ENCODE measurements at places on chromosomes 12 and 14.

DNA sequence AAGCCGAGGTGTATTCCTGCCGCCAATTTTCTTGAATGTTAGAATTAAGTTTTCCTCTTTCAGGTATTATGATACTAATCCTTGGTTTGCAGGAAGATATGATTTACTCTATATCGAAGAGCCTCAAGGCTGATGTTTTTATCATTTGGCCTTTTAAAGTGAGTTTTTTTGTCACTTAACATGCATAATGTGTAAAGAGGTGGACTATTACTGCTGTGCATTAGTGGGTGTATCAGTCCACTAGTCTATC is 11.1 kb upstream of the TMPO start:
- DNase-seq: no peak

DNA sequence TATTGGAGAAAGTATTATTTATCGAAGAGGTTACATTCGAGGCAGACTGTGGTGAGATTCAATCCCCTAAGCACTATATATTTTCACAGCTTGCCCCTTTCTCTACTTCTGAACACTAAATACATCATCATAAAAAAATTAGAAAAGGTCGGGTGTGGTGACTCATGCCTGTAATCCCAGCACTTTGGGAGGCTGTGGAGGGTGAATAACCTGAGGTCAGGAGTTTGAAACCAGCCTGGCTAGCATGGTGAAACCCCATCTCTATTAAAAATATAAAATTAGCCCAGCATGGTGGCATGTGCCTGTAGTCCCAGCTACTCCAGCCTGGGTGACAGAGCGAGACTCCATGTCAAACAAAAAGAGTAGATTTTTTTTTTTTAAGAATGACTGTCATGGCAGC is 70.6 kb upstream of the MYF6 start:
- DNase-seq: no peak

DNA sequence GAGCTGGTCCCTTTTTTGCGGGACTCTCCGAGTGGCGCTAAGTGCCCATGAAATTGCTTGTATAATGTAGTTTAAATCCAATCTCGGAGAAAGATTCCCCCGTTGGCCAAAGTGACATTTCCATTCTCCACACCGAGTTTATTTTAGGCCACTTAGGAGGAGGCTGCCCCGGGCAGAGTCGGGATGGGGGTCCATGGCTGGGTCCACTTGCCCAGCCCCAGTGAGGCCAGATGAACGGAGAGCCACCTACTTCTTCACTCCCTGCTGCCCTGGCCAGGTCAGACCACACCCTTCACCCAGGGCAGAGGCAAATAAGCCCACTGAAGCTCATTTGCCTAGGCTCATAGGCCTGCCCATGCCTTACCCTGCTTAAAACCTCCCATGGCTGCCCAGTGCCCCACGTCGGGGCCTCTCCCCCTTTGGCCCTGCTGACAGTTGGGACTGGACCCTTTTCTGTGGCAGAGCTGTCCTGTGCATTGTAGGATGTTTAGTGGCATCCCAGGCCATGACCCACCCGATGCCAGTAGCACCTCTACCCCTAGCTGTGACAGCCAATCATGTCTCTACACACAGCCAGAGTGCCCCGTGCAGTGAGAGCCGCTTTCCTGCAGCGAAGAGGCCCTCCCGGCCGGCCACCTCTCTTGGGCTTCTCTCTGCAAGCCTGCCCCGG is 51.3 kb downstream of the FAM222A start:
- no peak for DNase-seq

- DNase-seq: no peak
Observed at GRCh38 chr14:77305696-77306095, 15.0 kb downstream of the POMT2 start.

- no peak for DNase-seq
Observed at GRCh38 chr12:21429994-21430393, 7.5 kb upstream of the PYROXD1 start.

- no peak for DNase-seq
Observed at GRCh38 chr12:131606218-131606901, 104.5 kb upstream of the SFSWAP start.

DNA sequence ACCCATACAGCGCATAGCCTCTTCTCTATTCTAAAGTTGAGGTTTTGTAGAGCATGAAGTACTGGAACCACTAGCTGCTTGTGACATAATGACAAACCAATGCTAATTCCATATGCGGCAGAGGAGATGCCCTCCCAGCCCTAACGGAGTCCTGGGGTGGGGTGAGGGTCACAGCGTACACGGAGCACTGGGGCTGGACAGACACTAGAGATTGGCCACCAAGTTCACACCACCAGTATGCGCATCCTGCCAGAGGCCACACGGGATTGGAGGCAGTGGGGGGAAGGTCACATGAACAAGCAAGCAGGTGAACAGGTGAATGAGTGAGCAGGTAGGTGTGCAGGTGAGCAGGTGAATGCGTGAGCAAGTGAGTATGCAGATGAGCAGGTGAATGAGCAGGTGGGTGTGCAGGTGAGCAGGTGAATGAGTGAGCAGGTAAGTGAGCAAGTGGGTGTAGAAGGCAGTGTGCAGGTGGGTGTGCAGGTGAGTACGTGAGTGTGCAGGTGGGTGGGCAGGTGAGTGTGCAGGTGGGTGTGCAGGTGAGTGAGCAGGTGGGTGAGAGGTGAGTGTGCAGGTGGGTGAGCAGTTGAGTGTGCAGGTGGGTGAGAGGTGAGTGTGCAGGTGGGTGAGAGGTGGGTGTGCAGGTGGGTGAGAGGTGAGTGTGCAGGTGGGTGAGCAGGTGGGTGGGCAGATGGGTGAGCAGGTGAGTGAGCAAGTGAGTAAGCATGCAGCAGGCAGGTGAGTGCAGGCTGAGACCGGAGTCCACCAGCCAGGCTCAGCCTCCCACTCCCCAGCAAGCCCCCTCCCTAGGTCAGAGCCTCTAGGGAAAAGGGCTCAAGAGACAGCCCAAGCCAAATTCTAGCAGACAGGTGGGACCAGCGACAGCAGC is 52.7 kb downstream of the CCDC85C start:
- DNase-seq: no peak

DNA sequence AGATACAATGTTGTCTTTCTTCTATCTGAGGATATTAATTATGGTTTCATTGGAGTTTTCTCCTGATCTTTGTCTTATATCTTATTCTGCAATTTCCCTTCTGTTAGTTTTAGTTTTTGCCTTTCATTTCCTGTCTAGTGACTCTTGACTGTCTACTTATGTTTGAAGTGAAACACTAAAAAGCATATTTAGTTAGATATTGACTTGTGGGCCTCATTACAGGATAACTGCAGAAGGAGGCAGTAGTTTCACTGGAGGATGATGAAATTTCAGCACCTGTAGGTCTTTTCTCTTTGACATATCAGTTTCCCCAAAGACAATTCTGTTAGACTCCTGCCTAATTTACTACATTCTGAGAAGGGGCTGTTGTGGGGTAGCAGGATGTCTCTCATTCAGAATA is 97.5 kb upstream of the NEDD1 start:
- no peak for DNase-seq

DNA sequence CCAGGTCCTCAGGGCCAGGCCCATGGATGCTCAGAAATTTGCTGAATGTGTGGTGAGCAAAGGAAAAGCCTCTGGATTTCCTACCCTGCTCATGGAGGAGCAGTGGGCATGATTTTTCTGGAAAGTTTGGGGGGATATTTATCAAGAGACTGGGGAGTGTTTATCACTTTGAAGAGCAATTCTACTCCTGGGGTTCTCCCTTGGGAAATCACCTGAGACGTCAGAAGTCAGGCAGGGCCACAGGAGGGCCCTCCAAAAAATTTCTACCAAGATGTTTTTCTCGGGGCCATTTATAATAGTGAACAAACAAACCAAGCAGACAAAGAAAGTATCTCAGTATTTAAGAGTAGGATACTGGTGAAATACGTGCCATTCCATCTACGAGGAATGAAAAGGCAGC is 20.1 kb upstream of the EIF2B2 start:
- no peak for DNase-seq

DNA sequence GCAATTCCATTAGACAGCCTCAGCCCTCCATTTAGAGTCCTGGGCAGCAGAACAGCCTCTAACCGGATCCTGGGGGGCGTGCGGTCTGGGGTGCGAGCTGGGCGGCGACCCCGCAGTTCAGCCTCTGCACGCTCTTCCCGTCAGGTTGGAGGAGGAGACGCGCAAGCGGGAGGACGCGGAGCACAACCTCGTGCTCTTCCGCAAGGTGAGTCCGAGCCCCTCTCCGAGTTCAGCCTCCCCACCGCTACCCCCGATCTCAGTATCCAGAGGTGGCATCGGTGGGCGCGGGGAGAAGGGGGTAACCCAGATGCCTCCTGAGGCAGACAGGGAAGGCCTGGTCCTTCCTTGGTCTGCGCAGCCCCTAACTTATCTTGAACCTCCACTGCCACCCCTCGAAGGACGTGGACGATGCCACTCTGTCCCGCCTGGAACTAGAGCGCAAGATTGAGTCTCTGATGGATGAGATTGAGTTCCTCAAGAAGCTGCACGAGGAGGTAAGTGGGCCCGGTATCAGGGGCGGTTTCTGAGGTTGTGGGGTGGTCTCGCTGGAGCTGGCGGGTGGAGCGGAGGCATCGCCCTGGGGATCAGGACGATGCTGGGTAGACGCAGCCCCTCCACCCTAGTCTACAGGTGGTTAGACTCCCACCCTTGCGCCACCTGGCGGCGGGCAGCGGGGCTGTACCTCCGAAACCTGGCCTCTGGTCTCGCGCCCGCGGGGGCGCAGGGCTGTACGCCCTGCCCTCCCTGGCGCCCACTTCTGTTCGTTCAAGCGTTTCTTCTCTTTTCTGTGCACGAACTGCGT is 1.3 kb downstream of the PRPH start:
- DNase-seq: no peak

GRCh38 chr14:34781242-34781641 is 66.8 kb upstream of the CFL2 start:
- peak; percentile 89 for DNase-seq

DNA sequence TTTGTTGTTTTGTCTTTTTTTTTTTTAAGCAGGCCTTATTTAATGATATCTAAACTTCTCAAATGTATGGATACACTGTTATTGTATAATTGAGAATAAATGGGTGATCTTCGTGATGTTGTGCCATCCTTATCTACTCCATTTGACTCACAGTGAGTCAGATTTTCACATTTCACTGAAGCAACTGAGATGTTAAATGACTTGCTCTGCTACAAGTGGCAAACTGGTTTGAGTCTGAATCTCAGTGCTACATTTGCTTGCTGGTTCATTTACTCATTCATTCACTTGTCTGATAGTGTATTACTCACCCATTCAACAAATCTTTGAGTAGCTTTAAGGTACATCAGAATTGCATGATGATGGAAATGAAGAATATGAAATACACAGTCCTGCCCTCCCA is 2.6 kb downstream of the KIAA0586 start:
- DNase-seq: peak; percentile 86

DNA sequence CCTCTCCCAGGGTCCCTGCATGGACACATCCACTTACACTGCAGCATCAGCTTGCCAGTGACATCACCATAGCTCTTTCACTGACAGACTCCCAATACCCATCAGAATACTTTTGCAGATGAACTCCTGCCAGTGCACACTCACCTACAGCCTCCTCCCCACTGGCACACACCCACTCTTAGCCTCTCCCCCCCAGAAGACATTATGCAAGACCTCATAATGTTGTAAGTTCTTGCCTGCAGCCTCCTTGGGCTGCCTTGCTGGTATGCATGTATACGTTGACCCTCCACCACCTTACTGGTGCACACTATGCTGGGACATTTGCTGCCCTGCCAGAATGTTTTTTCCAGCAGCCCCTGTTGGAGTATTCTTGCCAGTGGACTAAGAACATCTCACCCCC is 324.2 kb downstream of the AEBP2 start:
- no peak for DNase-seq

- DNase-seq: peak; percentile 62
Observed at GRCh38 chr14:85528897-85529631, 880 bp upstream of the FLRT2 start.

DNA sequence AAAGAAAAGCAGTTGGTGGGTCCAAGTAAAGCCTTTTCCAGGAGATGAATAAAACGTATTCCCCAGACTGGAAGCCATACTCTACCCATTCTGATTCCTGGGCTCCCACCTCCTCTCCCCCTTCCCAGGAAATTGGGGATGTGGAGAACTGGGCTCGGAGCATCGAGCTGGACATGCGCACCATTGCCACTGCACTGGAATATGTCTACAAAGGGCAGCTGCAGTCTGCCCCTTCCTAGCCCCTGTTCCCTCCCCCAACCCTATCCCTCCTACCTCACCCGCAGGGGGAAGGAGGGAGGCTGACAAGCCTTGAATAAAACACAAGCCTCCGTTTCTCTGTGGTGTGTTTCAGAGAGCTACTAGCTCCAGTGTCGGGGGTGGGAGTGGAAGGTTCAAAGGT is 822 bp upstream of the RDH5 start:
- DNase-seq: no peak

DNA sequence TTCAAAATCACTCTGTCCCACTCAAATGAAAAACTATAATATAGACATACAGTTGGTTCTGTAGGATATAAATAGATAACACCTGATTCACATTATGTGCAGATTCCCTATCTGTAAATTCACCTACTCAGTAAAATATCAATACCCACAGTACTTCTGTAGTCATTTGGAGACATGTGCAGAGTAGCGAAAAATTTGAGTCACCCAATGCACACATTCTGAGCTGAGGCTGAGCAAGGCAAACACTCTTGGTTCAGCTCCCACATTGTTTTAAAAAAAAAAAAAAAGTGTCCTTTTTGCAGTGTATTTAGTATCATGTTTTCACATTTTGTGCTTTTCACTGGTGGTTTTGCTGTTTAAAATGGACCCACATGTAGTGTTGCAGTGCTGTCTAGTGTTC is 27.3 kb upstream of the BBS10 start:
- DNase-seq: no peak

DNA sequence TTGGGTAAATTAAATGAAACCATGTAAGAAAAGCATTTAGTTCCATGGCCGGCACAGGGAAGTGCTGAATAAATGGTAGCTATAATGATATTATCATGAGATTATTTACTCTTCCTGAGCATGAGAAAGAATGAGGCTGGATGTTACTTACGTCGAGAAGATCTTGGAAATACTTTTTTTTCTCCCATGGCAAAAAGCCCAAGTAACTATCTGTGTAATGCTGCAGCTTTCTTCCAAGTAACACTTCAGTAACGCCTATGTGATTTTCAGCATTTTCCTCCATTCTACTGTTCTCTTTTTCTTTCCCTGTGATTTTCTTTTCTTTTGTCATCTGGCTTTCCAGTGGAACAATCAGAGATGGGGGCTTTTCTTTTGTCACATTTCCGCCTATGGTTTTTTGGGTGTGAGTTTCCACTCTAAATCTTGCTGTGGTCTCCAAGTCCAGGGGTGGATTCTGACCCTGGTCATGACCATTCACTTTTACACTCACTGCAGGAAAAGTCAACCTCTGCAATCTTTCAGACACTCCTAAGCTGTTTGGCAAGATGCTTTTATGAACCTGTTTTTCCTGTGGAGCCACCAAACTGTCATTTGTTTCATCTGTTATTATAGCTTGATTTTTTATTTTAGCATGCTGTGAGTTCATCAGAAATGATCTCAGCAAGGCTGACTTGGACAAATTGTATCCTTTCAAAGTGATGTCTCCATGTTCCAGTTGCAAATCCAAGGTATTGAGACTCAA is 25.0 kb upstream of the SYCP3 start:
- no peak for DNase-seq

- no peak for DNase-seq
Observed at GRCh38 chr12:13582421-13582820, 385.9 kb downstream of the EMP1 start.

- no peak for DNase-seq
Observed at GRCh38 chr12:6980740-6981139, 10.0 kb downstream of the EMG1 start.

- peak; percentile 54 for DNase-seq
Observed at GRCh38 chr12:52168019-52168717, 23.6 kb downstream of the KRT80 start.

Measured in mammary epithelial cell (primary cell).